Suppressor macrophage treated with lipopolysaccharide for 1 hour (primary cell): ENCODE measurements at places on chromosomes 6 and 20.

GRCh38 chr6:117264692-117265409 is 507 bp upstream of the VGLL2 start:
- peak; percentile 41 for DNase-seq

DNA sequence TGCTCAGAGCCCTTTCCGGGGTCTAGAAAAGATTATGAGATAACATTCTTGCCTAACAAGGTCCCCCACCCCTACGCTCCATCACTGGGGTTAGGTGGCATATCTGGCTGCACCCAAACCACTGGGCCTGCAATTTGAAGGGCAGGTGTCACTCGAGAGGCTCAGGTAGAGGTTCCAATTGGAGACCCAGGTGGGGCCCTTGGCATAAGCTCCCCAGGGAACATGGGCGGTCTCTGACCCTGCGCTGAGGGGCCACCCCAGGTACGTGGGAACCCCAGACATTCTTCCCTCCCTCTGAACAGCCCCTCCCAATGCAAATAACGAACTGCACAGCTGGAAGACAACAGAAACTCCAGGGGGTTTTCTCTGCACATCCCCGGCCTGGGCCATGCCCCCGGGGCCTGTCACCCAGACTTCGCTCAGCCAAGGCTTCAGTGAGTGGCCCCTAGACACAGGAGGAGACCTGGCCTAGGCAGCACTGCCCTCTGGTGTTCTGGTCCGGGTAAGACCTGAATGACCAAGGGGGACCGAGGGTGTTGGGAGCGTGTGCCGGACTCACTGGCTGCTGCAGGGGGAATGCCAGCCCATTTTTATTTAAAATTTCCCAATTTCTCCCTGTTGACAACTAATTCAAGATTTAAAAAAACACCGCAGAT is 47.5 kb downstream of the DSTN start:
- DNase-seq: peak; percentile 36

DNA sequence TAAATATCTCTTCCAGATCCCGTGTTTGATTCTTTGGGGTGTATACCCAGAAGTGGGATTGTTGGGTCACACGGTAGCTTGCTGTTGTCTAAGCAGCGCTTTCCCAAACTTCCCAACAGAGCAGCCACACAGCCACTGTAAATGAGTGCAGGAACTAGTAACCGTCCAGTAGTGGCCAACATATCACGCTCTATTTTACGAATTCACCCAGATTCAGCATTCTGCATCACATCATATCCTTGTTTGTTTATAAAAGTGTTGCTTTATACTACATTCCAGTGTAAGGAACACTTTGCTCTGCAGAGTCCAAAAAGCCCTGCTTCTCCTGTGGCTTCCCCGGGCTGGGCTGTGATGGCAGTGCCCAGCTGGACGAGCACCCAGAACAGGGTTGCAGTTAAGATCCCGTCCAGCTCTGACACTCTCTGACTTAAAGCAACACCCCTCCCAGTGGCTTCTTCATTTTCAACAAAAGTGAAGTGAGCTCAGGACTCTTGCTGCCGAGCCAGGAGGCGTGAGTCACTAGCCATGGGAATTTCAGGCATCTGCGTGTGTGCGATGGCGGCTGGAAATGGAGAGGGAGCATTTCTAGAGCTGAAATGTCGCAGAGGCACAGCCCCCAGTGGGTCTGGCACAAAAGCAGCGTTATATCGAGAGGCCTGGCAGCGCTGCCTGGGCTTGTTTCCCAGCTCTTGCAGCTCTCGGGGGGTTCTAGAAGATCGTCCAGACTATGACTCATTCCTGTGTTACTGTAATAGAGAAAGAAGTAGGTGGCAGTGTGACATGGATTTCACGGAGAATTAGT is 216.3 kb upstream of the ECI2 start:
- peak; percentile 64 for DNase-seq

GRCh38 chr6:106927531-106928398 is 46.8 kb downstream of the CD24 start:
- peak; percentile 38 for DNase-seq

DNA sequence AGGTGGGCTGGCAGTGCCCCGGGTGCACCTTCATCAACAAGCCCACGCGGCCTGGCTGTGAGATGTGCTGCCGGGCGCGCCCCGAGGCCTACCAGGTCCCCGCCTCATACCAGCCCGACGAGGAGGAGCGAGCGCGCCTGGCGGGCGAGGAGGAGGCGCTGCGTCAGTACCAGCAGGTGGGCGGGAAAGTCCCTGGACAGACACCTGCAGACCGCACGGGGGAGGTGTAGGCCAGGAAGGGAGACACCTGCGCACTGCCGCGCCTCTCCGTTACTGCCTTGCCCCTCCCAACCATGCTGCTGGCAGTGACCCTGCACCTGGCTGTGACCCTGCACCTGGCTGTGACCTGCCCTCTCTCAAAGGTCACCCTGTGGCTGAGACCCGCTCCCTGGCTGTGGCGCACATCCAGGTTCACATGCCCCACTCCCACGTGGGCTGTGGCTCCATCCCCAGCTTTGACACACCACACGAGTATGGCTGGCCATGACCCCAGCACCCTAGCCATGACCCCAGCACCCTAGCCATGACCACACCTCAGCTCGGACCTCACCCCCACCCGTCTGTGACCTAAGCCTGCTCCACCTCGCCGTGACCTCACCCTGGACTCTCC is 11.6 kb downstream of the RBCK1 start:
- no peak for DNase-seq

- DNase-seq: peak; percentile 49
Measured at GRCh38 chr6:157107915-157108651, 215.2 kb downstream of the TMEM242 start.
